HFFc6 (cell line): ENCODE measurements at places on chromosomes 16 and 17. TPM values are rescaled to one million over a fixed set of nuclear protein-coding genes. Genes with fewer than 3 reads are reported as not detected.

Gene BAHCC1
- total RNA-seq = 7.3 to 8.8 TPM (median 8.1 TPM) in 3 replicates

DNA sequence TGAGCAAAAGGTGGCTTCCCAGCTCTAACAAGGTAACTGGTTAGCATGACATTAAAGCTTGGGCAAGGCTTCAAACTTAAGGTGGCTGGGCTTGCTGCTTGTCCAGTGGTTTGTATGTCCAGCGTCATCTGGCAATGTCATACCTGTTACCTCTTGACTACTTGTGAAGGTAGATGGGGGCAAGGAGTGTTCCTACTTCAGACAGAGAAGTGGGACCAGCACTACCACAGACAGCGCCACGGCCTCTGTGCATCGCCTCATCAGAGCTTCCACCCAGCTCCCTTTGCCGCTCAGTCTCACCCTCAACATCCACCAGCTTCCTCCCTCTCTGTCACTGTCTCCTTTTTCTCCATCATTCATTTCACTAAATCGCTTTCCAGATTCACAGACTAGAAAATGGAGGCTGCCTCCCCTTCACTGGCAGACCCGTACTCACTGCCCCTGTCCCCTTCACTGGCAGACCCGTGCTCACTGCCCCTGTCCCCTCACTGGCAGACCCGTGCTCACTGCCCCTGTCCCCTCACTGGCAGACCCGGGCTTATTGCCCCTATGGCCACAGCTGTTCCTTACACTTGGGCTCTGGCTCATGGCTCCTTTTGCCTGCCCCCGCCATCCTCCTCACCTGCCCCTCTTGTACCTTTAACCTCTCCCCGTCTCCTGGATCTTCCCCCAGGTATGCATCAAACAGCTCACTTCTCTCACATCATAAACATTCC lies 14.8 kb downstream of the CYB5D2 start:
- H3K27me3 ChIP-seq = no peaks in the 10 kb centered on the region; the same call in 1 of the 2 replicates
- H3K36me3 ChIP-seq = peaks cover 11% of the 10 kb centered on the region; the same call in 1 of the 2 replicates
- H3K4me3 ChIP-seq = no peak overlapping the region
- no peak for DNase-seq

- H3K27ac ChIP-seq = no peak overlapping the region
- no peak for DNase-seq
- peaks cover 5% of the 10 kb centered on the region; the same call in 1 of the 2 replicates for H3K36me3 ChIP-seq
- H3K27me3 ChIP-seq = no peaks in the 10 kb centered on the region
Observed at GRCh38 chr16:17155485-17155884, 315.3 kb downstream of the XYLT1 start.

Gene CACNG3
- not detected in 2 replicates for total RNA-seq

GRCh38 chr17:82859431-82860403 lies 19.9 kb upstream of the ZNF750 start:
- peaks cover 27% of the 10 kb centered on the region for H3K4me1 ChIP-seq
- no peaks in the 10 kb centered on the region; the same call in 1 of the 2 replicates for H3K27me3 ChIP-seq
- H3K36me3 ChIP-seq = no peaks in the 10 kb centered on the region
- peak overlapping the region; percentile 75 for H3K27ac ChIP-seq

- H3K4me1 ChIP-seq = no peaks in the 10 kb centered on the region
- H3K36me3 ChIP-seq = no peaks in the 10 kb centered on the region; the same call in 1 of the 2 replicates
- H3K4me3 ChIP-seq = peak overlapping the region; percentile 56; the same call in 1 of the 2 replicates
- H3K27ac ChIP-seq = no peak overlapping the region
- DNase-seq = no peak
Observed at GRCh38 chr17:6712854-6713129, 377 bp downstream of the SLC13A5 start.
